ENCODE measurements at places on chromosomes 16 and 17. TPM values are rescaled to one million over a fixed set of nuclear protein-coding genes. Genes with fewer than 3 reads are reported as not detected.

The STH gene
- not detected for total RNA-seq

The TMEM238L gene
- total RNA-seq = not detected

The NUPR1 gene
- total RNA-seq = 8.9 TPM

The ZNF629 gene
- 14.6 TPM for total RNA-seq

The MMP15 gene
- total RNA-seq = 13.1 TPM

The OTOP3 gene
- 0.14 TPM for total RNA-seq

The VAT1 gene
- 96.8 TPM for total RNA-seq

The GOT2 gene
- total RNA-seq = 175 TPM

The KCNH4 gene
- total RNA-seq = not detected

The ZNHIT3 gene
- 38.6 TPM for total RNA-seq

The CX3CL1 gene
- 6.7 TPM for total RNA-seq

The SMIM36 gene
- total RNA-seq = not detected

The CNGB1 gene
- 0.65 TPM for total RNA-seq

The GUCY2D gene
- total RNA-seq = 0.14 TPM

The SHISA6 gene
- total RNA-seq = not detected

The SAMD14 gene
- total RNA-seq = not detected

The TBC1D3G gene
- total RNA-seq = not detected

The CEMP1 gene
- total RNA-seq = not detected

The CACNG5 gene
- not detected for total RNA-seq

The SCNN1G gene
- 1.9 TPM for total RNA-seq

The CACNG3 gene
- not detected for total RNA-seq

The PNMT gene
- total RNA-seq = not detected

Data from airway epithelial cell (primary cell).